HEK293T (cell line): ENCODE measurements at places on chromosomes 3 and 15.

DNA sequence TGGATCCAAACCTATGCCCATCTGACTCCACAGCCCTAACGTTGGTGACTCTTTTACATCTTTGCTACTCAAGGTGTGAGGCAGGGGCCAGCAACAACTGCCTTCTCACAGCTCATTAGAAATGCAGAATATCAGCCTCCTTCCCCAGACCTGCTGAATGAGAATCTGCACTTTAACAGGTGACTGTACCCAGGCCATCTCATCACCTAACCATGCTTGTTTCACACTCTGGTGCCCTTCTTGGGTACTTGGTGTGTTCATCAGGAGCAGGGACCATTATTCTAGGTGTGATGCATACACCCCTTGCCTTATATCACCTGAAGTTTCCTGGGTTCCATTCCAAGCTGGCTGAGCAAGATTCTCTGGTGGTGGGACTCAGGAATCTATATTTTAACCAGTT, 196.3 kb upstream of the LMCD1 start:
- no peak for DNase-seq

GRCh38 chr3:62242831-62243509, 130.4 kb downstream of the FEZF2 start:
- DNase-seq: no peak

- no peak for DNase-seq
These were observed 119.1 kb downstream of the RASA2 start for GRCh38 chr3:141605883-141606282.

DNA sequence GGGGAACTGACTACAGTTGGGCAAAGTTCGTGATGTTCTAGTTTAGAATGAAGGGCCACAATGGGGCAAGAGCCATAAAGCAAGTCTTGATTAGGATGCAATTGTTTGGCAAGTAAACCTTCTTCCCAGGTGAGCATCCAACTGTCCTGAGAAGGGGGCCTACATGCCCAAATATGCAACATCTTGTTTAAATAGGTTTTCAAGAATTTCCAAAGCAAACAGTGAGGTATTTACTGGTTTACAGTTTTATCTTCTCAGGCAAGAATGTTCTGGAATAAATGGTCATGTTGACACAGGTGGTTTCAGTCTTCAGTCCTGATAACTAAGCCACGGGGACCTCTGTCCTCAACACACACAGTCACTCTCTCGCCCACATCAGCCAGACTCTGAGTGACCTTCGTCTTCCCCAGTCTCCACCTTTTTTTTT, 90.3 kb upstream of the FAM174B start:
- no peak for DNase-seq

GRCh38 chr3:89527736-89528305, 420.4 kb downstream of the EPHA3 start:
- no peak for DNase-seq

DNA sequence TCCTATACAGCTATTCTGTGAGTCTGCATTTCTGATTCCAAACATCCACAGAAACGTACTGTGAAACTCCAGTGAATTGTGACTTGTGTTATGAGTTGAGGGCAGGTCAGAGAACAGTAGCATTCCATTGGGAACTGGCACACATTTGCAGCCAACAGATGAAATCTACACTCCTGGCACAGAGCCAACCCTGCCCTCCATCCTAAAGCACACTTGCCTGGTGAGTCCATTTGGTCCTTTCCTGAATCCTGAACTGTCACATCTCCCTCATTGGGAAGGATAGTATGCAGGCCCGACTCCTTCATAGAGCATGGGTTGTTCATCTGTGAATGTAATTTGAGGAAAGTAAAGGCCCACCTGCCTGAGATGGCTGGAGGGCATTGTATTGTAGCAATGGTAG, 314.3 kb upstream of the RASGRP1 start:
- no peak for DNase-seq

DNA sequence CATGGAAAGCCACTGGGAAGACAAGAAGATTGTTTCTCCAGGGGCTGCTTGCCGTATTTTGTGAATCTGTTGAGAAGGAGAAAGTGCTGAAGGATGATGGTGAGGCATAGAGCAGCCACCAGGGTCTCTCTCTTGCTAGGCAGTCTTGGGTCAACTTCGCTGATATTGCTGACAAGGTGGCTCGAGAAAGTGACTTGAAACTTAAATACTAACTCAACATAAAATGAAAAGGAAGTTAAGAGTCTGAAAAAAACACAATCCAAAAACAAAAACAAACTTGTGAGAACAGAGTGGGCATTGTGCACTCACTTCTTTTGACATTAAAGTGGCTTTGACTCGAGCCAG, 90.1 kb downstream of the CHST2 start:
- DNase-seq: no peak

GRCh38 chr3:174441588-174442301, 417.4 kb upstream of the NAALADL2 start:
- no peak for DNase-seq

GRCh38 chr3:34035775-34036174, 237.3 kb downstream of the PDCD6IP start:
- DNase-seq: no peak

DNA sequence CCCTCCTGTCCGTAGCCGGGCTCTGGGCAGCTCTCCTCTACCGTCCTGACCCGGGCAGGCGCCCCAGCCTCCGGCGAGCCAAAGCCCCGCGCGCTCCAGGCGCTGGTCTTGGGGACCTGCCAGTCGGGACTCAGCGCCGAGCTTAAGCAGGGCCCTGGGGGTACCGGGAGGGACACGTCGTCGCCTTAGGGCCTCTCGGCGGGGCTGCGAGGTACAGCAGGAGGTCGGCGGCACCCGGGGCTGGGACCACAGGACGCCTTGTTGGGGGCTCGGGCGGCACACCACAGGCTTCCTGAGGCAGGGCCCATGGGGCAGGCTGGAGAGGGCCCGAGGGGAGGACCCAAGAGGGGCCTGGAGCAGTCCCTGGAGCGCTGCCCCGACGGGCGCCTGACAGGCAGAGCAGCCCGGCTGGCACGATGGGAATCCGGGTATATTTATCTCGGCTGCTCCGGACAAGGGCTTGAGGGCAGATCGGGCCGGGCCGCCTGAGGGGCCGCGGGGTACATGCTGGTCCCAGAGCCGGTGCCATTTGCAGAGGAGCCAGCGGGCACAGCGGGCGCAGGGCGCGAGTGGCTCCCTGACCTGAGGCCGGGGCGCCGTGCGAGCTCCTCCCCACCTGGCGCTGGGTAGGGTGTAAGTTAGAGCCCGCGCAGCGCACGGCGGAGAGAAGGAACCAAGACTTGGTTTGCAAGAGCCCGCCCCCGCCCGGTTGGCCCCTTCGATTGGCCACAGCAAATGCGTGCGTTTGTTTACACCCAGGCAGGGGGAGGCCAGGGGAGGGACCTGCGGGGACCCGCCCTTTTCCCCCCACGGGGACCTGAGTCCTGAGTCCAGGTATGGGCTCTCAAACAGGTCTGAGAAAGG, 574 bp downstream of the SLC38A3 start:
- peak; percentile 25 for DNase-seq

GRCh38 chr15:65363306-65363705, 14.5 kb downstream of the IGDCC3 start:
- no peak for DNase-seq

GRCh38 chr3:24963762-24964625, 464.1 kb upstream of the RARB start:
- peak; percentile 16 for DNase-seq

- no peak for DNase-seq
These were observed 71.6 kb upstream of the ACP3 start for GRCh38 chr3:132245552-132246142.

GRCh38 chr15:60574801-60575631, 96.1 kb upstream of the ICE2 start:
- no peak for DNase-seq

- no peak for DNase-seq
These were observed 74.9 kb upstream of the NDN start for GRCh38 chr15:23762026-23762425.

- peak; percentile 65 for DNase-seq
These were observed at the start of gene ACAD11 for GRCh38 chr3:132659365-132660051. TSS of gene ACAD11 (minus strand) at chr3:132659809. CDS start at chr3:132659751, 58 bp downstream.

GRCh38 chr3:188664795-188665194, 507.0 kb upstream of the TPRG1 start:
- peak; percentile 5 for DNase-seq

DNA sequence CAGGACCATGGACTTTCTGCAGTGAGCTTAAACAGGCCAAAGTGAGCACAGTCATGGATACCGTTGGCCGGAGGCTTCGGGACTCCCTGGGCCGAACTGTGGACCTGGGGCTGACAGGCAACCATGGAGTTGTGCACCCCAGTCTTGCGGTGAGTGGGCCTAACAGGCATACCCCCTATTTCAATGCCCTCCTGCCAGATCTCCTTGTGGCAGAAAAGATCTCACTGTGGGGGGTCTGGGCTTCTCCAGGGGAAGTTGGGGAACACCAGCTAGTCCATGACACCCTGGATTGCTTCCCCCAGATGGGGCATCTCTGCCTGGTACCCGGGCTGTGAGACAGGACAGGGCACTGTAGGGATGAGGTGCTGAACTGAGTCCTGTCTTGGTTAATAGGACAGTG, 29.5 kb downstream of the ACAD9 start:
- no peak for DNase-seq

- DNase-seq: no peak
These were observed 7.5 kb downstream of the HDGFL3 start for GRCh38 chr15:83200162-83200561.

DNA sequence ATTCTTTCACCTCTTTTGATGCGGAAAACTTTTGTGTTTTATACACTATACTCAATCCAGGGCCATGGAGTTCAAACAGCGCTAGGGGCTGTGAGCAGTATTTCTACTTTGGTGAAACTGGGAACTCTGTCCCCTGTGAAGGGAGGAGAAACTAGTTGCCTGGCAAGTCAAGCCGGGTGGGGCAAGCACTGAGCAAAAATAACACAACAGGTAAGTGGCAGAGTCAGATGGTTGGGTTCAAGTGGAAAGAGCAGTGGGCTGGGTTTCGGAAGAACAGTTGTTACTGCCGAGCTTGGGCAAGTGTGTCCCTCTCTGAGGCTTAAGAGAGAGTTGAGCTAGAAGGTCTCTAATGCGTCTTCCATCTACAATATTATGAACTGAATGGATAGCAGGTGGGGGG, 59.7 kb upstream of the ROPN1 start:
- no peak for DNase-seq

GRCh38 chr15:38171973-38172372, 80.7 kb upstream of the SPRED1 start:
- no peak for DNase-seq

DNA sequence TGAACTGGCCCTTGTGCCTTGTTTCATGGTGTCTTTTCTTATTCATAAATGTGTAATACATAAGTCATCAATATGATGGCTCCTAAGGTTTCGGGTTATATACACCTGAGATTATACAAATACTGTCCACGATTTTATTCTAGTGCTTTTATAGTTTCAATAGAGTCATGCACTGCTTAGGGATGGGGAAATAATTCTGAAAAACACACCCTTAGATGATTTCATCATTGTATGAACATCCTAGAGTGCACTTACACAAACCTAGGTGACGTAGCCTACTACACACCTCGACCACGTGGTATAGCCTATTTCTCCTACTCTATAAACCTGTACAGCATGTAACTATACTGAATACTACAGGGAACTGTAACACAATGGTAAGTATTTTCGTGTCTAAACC, 988.8 kb upstream of the NR2F2 start:
- DNase-seq: no peak

DNA sequence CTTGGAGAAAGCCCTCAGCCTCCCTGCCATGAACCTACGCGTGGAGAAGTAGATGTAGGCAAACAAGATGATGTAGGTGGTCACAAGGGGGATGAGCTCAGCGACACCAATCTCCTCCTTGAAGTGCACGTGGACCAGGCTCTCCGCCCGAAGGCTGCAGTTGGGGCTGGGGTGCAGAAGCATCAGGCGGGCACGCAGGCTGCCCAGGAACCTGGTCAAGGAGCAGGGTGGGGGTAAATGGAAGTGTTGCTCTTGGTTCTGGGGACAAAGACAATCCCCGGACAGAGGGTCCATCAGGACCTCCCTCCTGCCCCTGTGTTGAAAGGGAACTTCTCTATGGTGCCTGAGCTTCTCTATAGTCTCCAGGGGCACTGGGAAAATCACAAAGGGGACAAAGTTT, 45.1 kb downstream of the PTPN23 start:
- DNase-seq: no peak

GRCh38 chr3:186782542-186783057, 777 bp upstream of the EIF4A2 start:
- no peak for DNase-seq

DNA sequence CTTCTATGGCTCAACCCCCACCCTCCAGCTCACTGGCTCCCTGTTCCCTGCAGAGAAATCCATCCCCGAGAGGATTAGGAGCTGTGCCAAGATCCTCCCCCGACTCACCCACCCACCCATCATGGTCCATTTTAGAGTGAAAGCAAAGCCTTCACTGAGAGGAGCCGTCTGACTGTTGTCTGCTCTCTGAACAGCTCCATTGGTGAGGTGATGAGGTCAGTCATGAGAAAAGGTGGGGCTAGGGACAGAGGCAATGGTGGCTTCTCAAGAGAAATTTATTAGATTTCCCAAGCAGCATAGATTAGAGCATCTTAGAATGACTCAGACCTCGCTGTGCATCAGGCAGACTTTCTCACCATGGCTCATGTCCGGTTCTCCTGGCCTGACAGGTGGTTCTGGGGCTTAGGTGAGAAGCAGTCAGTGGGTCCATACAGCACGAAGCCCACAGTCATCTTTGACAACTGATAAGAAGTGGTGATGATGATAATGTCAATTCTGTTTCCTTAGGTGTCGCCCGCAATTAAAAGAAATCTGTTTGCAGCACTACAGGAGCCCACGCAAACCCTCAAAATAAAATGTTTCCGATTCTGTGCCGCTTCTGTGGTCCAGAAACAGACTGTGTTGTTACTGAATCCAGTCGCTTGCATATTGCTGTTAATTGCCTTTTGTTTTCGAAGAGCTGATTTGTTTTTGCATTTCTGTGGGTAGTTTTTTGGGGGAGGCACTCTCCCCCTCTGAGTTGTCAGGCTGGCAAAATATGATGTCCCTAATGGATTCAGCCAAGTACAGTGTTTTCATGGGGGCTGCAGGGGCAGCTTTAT, 24.8 kb upstream of the RHO start:
- DNase-seq: no peak

DNA sequence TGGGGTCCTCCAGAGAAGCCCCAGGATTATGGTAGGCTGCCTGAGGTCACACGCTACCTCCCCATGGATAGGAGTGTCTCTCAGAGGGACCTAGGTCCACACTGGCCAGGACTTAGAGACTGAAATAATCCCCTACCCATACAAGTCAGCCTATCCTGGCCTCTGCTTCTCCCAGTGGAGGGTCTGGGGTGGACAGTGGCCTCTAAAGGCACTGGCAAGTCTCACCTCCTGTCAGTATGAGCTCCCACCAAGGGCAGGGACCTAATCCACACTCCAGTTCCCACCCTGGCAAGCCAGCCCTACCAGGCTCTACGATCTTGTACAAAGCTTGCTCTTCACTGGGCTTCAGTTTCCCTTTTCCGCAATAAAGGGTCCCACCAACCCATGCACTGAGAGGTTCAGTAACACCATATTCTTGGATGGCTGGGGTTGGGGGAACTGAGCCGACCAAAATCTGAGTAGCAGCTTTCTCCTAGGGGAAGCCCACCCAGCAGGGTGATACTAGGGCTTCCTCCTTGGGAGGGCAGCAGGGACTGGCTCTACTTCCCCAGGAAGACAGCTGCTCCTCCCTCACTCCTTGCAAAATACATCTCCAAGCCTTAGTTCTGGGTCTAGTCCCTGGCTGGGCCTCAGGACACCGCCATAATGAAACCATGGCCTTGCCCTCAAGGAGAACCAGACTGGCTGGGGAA, 2.4 kb downstream of the CISH start:
- DNase-seq: no peak

GRCh38 chr3:173742491-173742890, 344.9 kb downstream of the NLGN1 start:
- DNase-seq: no peak
